Effector CD4-positive, alpha-beta T cell (primary cell): ENCODE measurements at places on chromosomes 12 and 14.

- DNase-seq, result no peak
Measured at GRCh38 chr12:80966001-80966400, 28.3 kb upstream of the LIN7A start.

GRCh38 chr12:52645982-52646381 lies 6.0 kb downstream of the KRT2 start:
- DNase-seq, result no peak

GRCh38 chr14:51884086-51884927 lies 23.9 kb downstream of the GNG2 start:
- no peak for DNase-seq

GRCh38 chr14:72444701-72445100 lies 449.2 kb downstream of the DPF3 start:
- no peak for DNase-seq

DNA sequence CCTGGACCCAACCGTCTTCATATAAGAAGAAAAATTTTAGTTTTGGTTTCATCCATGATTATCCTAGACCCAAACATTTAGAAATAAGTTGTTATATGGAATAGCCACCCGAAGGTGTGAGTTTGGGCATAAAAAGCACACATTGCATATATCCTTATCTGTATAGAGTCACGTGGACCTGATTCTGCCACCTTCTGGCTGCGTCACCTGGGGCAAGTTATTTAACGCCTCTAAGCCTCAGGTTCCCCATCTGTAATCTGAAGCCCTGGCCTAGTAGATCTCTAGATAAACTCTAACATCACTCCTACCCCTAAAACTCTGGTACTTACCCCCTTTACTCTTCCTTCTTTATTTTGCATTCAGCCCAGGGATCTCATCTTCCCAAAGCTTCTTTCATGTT lies 14.3 kb upstream of the KRT5 start:
- DNase-seq, result no peak

DNA sequence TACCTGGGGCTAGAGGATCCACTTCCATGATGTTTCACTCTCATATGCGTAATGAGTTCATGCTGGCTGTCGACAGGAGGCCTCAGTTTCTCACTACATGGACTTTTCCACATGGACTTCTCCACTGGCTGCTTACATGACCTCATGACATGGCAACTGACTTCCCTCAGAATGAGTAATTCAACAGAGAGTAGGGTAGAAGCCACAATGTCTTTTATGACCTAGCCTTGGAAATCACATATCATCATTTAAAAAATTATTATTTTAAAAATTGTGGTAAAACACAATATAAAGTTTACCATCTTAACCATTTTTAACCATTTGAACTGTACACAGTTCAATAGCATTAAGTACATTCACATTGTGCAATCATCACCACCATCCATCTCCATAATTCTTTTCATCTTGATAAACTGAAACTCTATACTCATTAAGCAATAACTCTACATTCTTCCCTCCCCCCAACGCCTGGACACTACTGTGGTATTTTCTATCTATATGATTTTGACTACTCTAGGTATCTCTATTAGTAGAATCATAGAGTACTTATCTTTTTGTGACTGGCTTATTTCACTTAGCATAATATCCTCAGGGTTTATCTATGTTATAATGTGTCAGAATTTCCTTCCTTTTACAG lies 144.5 kb downstream of the TGFB3 start:
- DNase-seq, result no peak

DNA sequence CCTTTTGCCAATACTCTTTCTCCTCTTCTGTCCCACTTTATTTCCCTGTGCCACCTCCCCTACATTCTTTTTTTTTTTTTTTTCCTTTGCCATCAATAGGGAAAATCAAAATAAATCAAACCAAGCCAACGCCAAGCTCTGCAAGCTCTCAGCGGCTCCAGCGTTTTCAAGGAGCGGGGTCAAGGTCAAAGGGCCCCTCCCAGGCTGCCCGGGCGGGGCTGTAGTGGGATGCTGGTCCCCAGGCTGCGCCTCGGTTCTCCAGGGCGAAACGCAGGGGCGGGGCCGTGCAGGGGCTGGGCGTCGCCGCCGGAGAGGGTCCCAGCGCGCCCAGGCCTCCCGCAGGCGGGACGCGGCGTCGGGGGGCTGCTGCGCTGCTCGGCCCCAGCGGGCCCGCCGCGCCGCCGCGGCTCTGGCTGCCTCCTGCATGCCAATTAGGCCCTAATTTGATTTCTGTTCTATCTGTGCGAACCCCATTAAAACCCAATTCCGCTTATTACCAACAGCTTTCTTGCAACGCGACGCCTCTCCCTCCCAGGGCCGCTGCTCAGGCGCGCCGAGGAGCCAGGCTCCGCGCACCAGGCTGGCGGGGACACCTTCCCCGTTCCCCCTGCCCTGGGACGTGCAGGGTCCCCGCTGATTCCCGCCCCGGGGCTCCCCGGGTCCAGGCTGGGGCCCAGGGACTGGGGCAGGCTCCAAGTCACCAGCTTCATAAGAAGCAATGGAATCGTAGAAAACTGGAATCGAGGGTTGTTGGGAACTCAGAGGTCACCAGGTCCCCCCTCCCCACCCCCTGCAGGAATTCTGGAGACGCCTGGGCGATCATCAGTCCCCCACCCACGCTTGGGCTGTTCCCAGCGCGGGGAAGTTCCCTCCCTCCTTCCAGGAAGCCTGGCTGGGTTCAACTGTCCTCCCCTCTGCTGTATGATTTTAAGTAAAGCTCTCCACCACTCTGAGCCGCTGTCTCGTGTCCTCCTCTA lies 50.7 kb upstream of the MAP1LC3B2 start:
- no peak for DNase-seq

DNA sequence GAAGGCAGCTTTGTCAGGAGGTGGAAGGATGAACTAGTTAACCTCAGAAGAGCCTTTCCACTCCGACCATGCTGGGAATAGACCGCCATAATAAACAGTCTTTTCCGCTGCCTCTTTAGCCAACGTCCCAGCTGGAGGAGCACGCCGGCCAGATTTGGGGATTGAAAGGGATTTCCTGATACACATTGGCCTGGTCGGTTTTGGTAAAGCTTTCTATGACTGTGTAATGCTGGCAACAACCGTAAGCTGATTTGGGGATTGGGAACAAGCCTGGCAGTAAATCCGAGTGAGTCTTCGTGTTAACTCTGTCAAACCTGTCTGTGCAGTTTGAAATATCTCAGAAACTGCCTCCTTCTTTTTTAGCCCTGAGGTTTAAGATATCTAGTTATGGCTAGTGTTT lies 87.0 kb downstream of the DAD1 start:
- no peak for DNase-seq

GRCh38 chr14:26719514-26719913 lies 121.7 kb upstream of the NOVA1 start:
- no peak for DNase-seq

- DNase-seq, result no peak
Measured at GRCh38 chr12:18551106-18551505, 186.7 kb downstream of the PLCZ1 start.

DNA sequence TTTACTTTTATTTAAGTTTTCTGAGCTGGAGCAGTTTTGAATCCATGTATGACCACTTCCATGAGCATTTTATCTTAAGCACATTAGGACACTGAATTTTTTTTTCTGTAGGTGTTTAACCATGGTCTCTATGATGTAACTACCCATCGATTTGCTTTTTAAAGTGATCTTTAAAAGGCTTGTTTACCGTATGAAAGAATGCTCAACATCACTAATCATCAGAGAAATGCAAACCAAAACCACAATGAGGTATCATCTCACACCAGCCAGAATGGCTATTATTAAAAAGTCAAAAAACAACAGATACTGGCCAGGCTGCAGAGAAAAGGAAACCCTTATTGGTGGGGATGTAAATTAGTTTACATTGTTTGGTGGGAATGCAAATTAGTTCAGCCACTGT lies 23.0 kb downstream of the GLRX5 start:
- no peak for DNase-seq

- no peak for DNase-seq
Measured at GRCh38 chr14:56082880-56083279, 35.3 kb upstream of the PELI2 start.

- DNase-seq, result no peak
Measured at GRCh38 chr14:94612580-94613554, 676 bp downstream of the SERPINA3 start.

GRCh38 chr14:38290601-38291188 lies 34.8 kb upstream of the CLEC14A start:
- DNase-seq, result no peak

GRCh38 chr12:125473501-125473900 lies 408.3 kb downstream of the AACS start:
- DNase-seq, result no peak

GRCh38 chr12:863285-863684 lies 86.2 kb downstream of the RAD52 start:
- no peak for DNase-seq

GRCh38 chr12:30218073-30218472 lies 434.3 kb upstream of the TMTC1 start:
- DNase-seq, result no peak

- DNase-seq, result no peak
Measured at GRCh38 chr14:68981539-68981976, 2.5 kb upstream of the ACTN1 start.

- no peak for DNase-seq
Measured at GRCh38 chr14:63224196-63224595, 20.0 kb downstream of the RHOJ start.

GRCh38 chr12:1329784-1330476 lies 264.5 kb downstream of the FBXL14 start:
- no peak for DNase-seq

- DNase-seq, result no peak
Measured at GRCh38 chr12:91216871-91217270, 34.3 kb upstream of the DCN start.

DNA sequence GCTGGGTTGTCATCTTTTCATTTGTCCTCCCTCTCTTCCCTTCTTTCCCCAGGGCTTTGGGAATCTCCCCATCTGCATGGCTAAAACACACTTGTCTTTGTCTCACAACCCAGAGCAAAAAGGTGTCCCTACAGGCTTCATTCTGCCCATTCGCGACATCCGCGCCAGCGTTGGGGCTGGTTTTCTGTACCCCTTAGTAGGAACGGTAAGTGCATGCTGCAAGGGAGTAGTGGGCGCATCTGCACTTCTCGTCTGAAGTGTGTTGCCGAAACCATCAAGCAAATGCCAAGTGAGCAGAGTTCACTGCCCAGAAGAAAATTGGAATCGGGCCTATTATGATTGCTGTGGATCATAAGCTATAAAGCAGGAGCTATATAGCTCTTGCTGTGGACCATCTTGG lies 10.6 kb upstream of the AKAP5 start:
- no peak for DNase-seq

DNA sequence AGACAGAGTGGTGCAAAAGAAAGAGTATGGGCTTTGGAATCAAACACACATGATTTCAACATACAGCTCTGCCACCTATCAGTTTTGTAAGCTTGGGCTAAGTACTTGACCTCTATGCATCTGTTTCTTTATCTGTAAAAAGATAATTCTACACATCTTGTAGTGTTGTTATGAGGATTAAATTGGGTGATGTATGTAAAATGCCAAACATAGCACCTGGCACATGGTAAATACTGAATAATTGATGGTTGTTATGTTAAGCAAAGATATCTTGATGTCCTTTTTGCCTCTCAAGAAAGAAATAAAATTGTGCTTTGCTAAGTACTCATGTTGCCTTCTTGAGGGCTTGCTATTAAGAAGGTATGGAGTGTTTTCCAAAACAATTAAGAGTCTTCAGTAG lies 2.3 kb upstream of the CSRP2 start:
- DNase-seq, result no peak

- DNase-seq, result no peak
Measured at GRCh38 chr12:132362996-132363660, 33.7 kb upstream of the GALNT9 start.

GRCh38 chr12:132140501-132140900 lies 3.6 kb downstream of the DDX51 start:
- no peak for DNase-seq

- DNase-seq, result no peak
Measured at GRCh38 chr14:100297320-100298300, 8.6 kb downstream of the SLC25A29 start.

DNA sequence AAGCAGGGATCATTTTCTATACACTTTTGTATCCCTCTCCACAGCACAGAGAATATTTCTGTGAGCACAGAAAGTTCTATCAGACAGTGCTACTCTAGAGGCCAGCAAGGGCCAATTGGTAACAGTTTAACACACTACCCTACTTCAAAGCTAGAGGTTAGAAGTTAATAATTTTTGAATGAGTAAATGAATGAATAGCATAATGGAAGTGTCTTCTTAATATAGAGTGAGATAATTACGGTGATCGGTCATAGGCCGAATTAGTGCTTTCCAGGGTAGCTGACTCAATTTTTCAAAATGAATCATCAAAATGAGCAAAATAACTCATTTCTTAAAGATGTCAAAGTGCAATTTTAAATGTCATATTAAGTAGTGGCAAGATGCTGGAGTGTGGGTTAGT lies 67.0 kb upstream of the CCDC198 start:
- no peak for DNase-seq

GRCh38 chr12:113326775-113327395 lies 8.0 kb downstream of the SLC8B1 start:
- no peak for DNase-seq

DNA sequence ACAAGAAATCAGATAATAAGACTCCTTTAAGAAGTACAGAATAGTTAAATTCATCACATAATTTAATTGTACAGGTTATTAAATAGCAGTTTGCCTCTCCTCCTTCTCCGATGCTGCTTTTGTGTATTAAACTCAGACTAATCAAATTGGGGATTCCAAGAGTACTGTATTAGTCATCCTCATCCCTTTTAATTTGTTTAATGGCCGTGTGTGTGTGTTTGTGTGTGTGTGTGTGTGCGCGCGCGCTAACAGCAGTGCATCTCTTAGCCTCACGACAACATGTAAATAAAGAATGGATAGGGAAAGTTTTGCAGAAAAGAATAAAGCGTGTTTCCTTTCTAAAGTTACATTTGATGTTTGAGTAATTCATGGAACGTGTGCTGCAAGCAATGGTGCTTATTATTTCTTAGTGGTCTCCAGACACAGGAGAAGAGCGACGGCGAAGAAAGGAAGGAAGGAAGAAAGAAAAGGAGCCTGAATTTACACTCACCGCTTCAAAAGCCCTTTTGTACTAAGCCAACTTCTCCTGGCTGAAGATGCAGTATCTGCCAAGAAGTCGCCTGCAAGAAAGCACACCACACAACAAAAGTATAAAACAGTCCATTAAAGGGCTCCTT lies 220.3 kb downstream of the ASCL1 start:
- DNase-seq, result no peak

GRCh38 chr12:7047306-7047705 lies 13.2 kb upstream of the C1S start:
- no peak for DNase-seq

- no peak for DNase-seq
Measured at GRCh38 chr12:52045794-52046199, 5.4 kb upstream of the NR4A1 start.
